ENCODE measurements at places on chromosomes 7 and 10.
A peak's percentile ranks its signal among the peaks of the same experiment; 100 is the strongest.

DNA sequence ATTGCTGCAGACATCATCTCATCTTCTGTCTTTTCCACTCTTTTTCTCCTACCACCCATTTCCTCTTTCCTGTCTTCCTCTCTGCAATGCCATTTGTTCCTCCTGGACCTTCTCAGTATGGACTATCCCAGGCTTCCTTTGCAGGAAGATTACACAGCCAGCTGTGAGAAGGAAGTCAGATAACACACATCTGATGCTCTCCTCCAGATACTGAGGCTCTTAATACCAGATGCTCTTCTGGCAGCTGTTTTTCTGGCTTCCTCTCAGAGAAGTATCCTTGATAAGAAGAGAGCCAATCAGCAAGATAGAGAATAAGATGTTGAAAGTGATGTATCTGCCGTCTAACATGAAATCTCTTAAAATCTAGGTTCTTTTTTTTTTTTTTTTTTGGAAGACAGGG, 14.4 kb downstream of the KIAA1217 start:
- DNase-seq, result no peak

- DNase-seq, result no peak
Observed at GRCh38 chr10:110395350-110396283, 90.9 kb upstream of the SMNDC1 start.

DNA sequence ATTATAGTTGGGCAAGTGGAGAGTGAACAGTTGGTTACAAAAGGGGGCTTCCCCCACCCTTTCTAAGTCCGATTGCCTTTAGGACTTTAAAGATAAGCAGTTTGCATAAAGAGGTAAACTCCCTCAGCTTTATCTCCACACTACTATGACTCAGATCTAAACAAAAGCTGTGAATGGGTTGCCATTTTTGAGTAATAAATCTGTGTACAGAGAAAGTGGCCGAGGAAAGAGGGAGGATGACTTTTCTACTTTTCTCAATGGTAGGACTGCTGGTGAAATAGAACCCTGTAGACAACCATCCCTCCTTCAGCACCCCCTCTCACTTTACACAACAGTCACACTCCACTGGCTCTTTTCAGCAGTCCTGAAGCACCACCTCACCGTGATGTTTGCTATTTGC, 71.2 kb downstream of the DNMBP start:
- DNase-seq, result no peak

DNA sequence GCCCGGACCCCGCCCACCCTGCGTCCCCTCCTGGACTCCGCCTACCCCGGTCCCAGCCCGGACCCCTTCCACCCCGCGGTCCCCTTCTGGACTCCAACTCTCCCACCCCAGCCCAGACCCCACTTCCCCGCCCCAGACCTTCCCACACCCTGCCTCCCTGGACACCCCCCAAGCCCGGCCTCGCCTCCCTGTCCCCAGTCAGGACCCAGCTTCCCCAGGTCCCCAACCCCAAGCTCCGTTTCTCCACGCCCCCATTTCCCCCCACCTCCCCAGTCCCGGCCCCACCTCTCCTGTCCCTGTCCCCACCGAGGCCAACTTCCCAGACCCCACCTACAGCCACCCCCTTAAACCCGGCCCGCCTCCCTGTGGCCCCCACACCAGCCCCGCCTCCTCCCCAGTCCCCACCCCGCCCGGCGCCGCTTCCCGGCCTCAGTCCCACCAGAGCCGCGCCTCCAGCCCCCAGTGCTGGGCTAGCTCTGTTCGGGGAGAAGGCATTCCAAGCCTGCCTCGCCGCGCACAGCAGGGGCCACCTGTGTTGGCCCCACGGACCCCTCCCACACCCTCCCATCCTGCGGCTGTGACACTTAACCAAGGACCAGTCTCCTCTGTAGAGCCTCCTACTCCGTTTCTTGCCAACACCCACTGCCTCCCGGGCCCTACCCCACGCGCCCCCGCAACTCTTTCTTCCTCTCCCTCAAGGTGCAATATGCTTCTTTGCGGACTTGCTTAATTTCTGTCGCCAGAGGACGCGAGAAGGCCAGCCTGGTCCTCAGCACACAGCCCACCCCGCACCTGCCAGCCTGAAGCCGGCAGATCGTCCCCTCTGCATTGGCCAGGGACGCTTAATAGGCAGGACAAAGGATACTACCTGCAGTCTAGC, 736 bp upstream of the ITIH5 start:
- no peak for DNase-seq

GRCh38 chr7:29527505-29528108, 36.0 kb upstream of the PRR15 start:
- no peak for DNase-seq

DNA sequence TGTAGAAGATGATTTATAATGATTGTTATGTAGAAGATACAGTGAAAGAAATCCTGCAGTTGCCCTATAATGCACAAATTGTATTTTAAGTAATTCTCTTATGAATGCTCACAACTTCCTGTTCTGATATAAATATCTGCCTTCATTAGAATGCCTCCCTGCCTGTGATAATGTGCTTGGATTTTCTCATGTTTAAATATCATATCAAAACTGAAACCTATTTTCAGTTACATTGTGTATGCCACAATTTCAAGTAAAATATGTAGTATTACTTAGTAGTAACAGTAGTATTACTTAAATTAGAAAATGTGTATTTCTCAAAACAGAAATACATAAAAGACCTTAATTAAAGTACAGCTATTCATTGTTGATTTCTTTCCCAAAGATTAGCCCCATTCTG, 41.1 kb upstream of the TFEC start:
- DNase-seq, result no peak

DNA sequence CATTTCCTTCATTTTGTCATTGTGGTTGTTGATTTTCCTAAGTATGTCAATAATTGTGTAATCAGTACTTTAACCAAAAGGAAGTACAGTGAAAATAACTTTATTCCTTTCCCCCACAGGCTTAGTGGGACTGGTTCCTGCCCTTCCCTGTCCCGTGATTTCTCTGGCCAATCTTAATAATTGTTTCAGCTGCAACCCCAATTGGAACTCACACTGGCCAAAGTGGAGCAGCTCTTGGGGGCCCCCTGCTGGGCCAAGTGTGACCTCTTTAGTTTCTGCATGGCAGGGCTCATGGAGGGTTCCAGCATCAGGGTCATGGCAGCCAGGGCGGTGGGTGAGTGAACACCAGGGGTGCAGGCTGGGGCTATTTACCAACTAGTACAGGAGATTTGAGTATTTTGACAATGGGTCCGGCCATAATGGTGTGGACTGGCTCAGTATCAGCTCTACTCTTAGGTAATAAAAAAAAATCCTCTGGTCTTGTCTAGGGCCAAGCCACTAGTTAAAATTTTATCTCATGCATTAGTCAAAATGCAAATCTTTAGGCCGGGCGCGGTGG, 31.7 kb downstream of the CYCS start:
- no peak for DNase-seq

GRCh38 chr10:132375116-132375794, 21.7 kb upstream of the PWWP2B start:
- peak; percentile 25 for DNase-seq

GRCh38 chr7:44845451-44845850, 2.4 kb downstream of the H2AZ2 start:
- no peak for DNase-seq

DNA sequence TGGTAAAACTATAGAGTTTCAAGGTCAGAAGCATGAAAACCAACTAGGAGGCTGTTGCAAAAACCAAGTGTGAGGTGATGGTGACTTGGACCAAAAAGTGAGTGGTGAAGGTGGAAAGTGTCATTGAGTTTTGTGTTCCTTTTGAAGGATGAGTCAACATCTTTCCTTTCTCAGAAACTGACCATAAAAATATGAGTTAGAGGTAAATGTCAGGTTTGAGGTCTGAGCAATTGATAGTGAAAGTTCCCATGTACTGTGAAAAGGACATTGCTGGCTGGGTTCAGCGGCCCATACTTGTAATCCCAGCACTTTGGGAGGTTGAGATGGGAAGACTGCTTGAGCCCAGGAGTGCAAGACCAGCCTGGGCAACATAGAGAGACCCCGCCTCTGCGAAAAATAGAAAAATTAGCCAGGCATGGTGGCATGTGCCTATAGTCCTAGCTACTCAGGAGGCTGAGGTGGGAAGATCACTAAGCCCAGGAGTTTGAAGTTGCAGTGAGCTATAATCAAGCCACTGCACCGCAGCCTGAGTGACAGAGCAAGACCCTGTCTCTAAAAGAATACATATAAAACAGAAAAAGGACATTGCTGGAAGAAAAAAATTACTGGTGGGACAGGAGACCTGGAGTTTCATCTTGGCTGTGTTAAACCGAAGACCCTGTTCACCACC, 89.3 kb upstream of the ARID5B start:
- DNase-seq, result no peak

DNA sequence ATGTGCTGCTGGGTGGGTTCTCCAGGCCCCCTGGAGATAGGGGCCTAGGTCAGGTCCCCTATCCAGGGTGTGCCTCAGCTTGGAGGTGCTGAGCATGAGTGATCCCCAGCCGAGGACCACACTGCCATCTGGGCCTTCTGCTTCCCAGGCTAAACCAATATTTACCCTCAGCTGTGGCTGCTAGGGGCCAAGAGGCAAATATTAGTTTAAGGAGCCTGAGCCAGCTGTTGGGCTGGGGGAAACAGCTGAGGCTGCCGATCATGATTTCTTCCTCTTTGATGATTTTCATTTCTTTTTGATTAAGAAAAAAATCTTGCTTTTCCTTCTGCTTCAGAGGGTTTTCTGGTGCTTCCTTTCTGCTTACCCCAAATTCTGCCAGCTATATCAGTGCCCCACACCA, 83.4 kb downstream of the NEURL1 start:
- no peak for DNase-seq

- DNase-seq, result no peak
Observed at GRCh38 chr7:117308891-117309290, 14.0 kb downstream of the WNT2 start.

- no peak for DNase-seq
Observed at GRCh38 chr7:129188372-129188891, at the start of gene SMO. Gene SMO, plus strand, starts transcription at chr7:129188633. Its CDS starts 519 bp downstream, at chr7:129189152.

GRCh38 chr10:122441961-122442360, 12.5 kb upstream of the ARMS2 start:
- DNase-seq, result no peak

- no peak for DNase-seq
Observed at GRCh38 chr7:43437001-43437400, 145.9 kb upstream of the STK17A start.

DNA sequence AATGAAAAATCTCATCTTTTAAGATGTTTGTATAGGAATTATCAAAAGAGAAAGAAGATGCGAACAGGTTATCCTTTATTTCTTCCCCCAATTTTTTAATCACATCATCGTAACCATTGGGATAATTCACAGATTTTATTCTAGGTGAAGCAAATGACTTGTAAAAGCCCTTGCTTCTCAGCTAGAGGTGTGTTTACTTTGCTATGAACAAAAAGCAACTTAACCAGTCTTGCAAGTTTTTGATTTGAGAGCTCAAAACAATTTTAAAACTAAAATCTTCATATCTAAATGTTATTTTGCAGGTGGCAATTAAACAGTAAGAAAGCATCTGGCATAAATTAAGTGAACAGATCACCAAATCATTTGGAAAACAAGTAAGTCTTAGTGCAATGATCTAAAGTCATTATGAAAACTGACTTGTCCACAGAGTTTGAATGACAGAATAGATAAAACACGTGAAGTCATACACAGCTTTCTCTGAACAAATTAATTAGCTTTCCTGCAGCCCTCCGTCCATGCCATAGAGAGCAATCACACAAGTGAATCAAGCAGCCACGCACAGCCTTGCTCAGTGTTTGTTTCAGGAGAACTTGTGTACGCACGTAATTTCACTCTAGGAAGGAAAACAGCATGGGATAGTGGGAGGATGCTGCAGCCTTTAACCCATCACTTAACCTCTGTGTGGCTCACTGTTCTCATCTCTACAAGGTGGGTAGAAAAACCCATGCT, 85.0 kb upstream of the ZNF800 start:
- DNase-seq, result no peak

DNA sequence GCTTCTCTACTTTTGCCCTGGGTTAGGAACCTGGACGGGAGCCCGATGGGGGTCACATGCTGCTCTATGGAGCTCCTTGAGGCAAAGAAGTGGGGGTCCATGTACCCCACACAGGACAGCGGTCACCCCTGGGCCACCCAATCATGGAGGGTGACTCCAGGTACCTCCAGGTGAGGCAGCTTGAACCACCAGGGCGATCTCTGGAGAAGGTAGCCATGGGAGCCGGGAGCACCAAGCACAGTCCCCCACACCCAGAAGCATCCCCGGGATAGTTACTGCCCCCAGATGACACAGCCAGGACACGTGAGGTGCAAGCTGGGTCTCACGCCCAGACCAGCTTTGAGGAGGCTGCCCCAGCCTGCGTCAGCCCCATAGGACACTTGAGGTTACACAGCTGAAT, 58.4 kb downstream of the C10orf143 start:
- DNase-seq, result no peak

- DNase-seq, result no peak
Observed at GRCh38 chr10:86347856-86348255, 18.7 kb downstream of the GRID1 start.

GRCh38 chr10:11194859-11195586, 177.4 kb downstream of the CELF2 start:
- DNase-seq, result no peak

GRCh38 chr10:96188421-96188820, 58.3 kb downstream of the ZNF518A start:
- DNase-seq, result no peak

GRCh38 chr7:50553973-50554372, 11.2 kb downstream of the DDC start:
- DNase-seq, result no peak

DNA sequence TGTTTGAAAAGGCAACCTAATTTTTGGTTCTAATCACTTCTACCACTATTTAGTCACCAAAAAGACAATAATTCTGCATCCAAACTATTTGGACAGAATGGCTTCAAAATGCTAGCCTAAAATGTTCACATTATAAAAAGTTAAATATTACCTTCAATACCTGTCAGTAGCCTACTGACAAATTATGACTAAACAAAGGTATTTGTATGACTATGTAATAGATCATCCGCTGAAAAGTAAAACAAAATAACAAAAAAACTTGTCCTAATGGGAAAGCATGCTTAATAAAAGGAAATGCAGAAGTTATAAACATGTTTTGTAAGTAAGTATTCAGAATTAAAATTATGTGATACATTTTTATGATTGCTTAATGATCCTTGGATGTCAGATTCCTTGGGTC, 36.6 kb downstream of the CD36 start:
- DNase-seq, result no peak

Data from dorsolateral prefrontal cortex (tissue), 122 donors.